ENCODE measurements at places on chromosomes 6 and 20.

GRCh38 chr6:49739423-49739822 is 4.8 kb downstream of the CRISP3 start:
- DNase-seq, result no peak

GRCh38 chr6:63615590-63615989 is 20.0 kb upstream of the PHF3 start:
- no peak for DNase-seq

DNA sequence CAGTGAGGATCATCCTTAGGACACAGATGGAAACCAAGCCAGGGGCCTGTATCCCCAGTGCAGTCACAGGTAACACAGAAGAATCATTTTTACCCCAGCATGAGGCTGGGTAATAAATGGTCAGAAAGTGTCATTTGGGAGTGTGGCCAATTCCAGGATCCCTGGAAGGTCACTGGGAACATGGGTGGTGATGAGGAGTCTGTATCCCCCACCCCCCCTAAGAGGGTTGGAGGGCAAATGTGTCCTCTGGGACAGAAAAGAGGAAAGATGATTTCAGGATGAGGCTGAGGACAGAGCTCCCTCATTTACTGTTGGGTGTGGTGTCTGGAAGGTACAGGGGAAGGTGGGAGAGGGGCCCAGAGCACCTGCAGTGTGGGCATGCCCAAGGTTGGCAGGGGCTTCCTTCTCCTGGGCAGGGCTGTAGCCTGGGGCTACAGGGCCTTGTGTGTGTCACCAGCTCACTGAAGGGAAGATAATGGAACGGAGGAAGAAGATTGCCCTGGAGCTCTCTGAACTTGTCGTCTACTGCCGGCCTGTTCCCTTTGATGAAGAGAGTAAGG is 34.5 kb downstream of the PLCG1 start:
- no peak for DNase-seq

DNA sequence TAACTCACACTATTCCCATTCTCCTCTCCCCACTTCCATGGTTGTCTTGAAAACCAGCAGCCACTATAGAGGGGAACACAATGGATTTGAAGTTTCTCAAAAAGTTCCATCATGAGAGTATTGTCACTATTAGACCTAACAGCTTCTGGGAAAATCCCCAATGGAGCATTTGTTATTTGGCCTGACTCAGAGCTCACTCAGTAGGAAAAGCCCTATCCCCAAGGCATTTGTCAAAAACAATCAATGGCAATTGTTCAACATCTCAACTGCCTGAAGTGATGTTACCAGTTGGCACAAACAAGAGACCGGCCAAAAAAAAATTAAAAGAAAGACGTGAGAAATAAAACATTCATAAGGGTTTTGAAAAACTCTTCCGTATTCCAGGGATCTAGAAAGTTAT is 98.8 kb downstream of the MYLK4 start:
- no peak for DNase-seq

- no peak for DNase-seq
Observed at GRCh38 chr6:169171016-169171415, 82.6 kb downstream of the THBS2 start.

DNA sequence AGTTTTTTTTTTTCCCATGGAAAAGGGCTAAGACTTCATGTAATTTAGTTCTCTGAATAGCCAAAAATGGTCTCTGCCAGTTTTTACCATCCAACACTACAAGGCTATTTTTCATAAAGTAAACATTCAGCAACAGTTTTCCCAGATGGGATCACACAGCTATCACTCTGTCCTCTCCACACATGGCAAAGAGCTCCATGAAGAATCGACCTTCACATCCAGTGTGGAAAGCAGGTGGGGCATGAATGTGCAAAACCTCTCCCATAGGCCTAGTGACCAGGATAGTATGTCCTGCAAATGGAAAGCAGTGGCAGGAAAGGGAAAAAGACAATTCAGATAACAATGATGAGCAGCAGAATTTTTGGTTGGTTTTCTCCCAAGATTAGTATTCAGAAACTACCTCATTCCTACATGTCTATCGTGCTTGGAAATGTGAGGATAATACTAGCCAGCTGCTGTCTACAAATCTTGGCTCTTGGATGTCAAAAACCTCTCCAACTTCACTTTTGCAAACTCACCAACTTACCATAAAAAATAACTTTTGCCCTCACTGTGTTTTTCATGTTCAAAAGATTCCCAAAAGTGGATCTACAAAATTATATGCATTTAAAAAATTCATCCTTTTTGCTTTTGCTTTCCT is 159.7 kb upstream of the MCHR2 start:
- no peak for DNase-seq

GRCh38 chr6:9830808-9831207 is 584.1 kb downstream of the TFAP2A start:
- no peak for DNase-seq

- DNase-seq, result no peak
Observed at GRCh38 chr6:111970426-111970825, 83.5 kb upstream of the CCN6 start.

- DNase-seq, result no peak
Observed at GRCh38 chr6:161850562-161850961, 576.7 kb upstream of the AGPAT4 start.

DNA sequence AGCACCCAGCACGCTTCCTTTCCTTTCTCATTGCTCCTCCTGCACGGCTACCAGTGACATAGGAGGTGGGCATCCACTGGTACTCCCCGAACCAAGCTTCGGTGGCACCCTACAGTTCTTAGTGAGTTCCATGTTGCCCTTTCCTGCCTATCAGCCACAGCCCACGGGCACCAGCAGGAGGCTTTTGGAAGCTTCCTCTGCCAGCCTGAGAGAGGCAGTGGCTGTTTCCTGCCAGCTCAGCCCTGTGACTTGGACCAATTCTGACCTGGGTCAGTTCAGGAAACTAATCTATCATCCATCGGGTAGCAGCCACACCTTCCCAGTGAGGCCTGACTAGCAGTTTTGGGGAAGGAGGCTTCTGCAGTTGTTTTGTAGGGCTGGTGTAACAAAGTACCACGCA is 176.4 kb upstream of the UST start:
- DNase-seq, result no peak

GRCh38 chr20:31790401-31790800 is 28.8 kb upstream of the MYLK2 start:
- DNase-seq, result no peak

DNA sequence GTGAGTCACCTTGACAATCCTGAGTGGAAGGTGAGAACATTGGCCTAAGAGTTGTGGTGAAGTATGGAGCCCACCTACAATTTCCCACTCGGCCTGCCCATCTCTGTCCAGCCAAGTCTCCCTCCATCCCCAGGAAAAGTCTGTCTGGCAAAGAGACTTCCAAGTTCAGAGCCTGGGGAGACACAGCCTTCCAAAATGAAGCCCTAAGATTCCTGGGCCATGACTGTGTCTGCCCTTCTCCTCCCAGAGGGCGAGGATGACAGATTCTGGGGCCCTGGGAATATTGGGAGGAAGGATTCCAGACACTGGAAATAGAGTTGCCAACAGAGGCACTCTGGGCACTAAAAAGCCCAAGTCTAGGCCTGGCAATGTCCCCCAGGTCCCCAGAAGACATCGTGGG is 176.8 kb downstream of the NFATC2 start:
- no peak for DNase-seq

DNA sequence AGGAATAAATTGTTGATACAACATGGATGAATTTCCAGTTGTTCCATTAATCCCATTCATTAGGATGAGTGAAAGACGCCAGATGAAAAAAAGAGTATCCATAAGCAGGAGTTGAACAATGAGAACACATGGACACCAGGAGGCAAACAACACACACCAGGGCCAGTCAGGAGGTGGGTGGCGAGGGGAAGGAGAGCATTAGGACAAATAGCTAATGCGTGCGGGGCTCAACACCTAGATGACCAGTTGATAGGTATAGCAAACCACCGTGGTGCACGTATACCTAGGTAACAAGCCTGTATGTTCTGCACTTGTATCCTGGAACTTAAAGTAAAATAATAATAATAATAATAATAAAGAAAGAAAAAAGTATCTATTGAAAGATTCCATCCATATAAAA is 11.1 kb downstream of the PCED1A start:
- DNase-seq, result no peak

- no peak for DNase-seq
Observed at GRCh38 chr6:142386657-142387056, 84.8 kb downstream of the ADGRG6 start.

DNA sequence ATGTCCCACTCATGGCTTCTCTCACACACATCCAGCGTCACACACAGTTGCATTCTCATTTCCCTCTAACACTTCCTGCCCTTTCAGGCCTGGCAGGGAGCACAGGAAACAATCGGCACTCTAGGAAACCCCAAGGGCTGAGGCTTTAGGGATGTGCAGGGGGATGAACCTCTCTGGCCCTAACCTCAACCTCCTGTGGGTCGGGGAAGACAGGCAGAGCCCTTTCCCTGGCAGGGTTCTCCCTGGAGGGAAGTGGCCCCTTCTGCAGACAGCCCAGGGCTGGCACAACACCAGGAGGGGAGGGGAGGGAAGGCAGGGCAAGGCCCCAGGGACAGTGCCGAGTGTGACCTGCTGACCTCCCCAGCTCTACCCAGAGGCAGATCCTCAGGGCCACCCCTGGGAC is 2.7 kb downstream of the TEAD3 start:
- DNase-seq, result no peak

- no peak for DNase-seq
Observed at GRCh38 chr20:49756241-49756640, 42.6 kb upstream of the B4GALT5 start.

DNA sequence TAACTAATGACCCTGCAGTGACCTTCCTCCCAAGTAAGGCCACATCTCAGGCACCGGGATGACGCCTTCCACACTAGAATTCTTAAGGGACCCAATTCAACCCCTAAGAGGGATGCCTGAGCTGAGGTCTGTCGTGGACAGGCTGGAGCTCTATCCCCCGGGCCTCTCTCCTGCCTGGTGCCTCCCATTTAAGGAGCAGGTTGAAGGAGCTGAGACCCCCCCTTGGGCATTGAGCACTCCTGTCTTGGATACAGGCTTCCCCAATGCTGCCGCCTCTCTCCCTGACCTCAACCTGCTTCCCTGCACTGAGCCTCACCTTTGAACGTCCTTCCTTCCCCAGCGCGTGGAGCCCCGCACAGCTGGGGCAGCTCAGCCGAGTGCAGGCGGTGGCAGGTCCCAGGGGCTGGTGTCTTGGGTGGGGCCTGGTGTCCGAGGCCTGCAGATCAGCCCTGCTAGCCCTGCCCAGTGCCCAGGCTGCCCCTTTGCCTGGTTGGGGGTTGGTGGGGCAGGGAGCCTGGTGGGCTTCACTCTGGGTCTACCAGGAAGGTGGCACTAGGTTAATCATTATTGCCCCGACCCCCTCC is 19.9 kb upstream of the BHLHE23 start:
- DNase-seq, result no peak

GRCh38 chr20:33443512-33444239 is at the start of gene SNTA1:
Gene SNTA1 (minus strand): TSS chr20:33443763. CDS start chr20:33443620, 143 bp downstream.
- DNase-seq, result peak; percentile 17

DNA sequence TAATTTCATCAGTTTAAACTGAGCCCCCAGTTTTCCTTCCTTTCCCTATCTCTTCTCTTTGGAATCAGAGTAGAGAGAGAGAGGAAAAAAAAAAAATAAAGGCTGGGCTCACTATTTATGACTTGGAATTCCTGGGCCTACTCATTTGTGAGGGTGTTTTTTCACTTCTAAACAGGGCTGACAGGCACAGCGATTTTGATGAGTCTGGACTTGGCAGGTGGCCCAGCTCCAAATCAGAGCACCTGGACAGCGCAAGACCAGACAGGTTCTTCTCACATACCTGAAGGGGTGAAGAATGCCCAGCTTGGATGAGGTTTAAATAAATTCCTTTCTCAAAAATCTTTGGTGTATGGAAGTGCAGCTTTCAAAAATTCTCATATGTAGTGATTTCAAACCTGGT is 122.2 kb downstream of the KIF13A start:
- DNase-seq, result no peak

DNA sequence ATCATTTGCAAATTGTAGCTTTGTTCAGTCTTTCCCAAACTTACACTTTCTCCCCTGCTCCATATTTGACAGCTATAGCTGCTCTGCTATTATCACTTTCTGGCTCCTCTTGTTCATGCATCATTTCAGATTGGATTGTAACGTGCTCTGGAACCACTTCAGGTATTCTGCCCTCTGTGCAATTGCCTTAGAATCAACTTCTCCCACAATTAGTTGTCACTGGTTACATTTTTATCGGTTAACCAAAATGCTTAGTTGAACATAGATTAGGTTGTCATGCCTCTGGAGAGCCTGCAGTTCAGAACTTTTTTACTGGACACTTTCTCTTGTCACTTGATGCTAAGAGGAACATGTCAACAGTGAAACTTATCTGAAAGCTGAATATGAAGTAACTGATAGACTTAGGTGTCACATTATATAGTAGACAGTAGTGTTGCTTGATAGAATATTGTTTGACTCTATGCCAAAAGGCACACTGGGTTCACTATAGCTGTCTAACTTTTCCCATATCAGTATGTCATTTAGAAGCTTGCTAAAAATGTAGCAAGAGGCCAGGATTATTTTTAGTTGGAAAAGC is 127.7 kb upstream of the PTPRK start:
- no peak for DNase-seq

GRCh38 chr6:79842376-79843040 is 104.8 kb downstream of the ELOVL4 start:
- no peak for DNase-seq

- DNase-seq, result no peak
Observed at GRCh38 chr6:53641348-53641747, 24.2 kb downstream of the KLHL31 start.

DNA sequence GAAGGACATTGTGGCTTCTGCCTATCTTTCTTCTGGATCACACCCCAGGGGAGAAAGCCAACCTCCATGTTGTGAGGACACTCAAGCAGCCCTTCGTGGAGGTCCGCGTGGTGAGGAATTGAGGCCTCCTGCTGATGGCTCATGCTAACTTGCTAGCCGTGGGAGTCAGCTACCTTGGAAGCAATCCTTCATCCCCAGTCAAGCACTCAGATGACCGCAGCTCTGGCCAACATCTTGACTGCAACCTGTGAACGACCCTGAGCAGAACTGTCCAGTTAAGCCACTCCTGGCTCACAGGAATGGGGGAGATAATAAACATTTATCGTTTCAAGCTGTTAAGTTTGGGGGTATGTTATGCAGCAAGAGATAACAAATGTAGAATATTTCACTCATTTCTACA is 10.9 kb upstream of the CNKSR3 start:
- no peak for DNase-seq

GRCh38 chr6:46773201-46773855 is 19.9 kb upstream of the MEP1A start:
- DNase-seq, result no peak

GRCh38 chr6:10578723-10579122 is 57.6 kb downstream of the GCNT2 start:
- DNase-seq, result no peak

DNA sequence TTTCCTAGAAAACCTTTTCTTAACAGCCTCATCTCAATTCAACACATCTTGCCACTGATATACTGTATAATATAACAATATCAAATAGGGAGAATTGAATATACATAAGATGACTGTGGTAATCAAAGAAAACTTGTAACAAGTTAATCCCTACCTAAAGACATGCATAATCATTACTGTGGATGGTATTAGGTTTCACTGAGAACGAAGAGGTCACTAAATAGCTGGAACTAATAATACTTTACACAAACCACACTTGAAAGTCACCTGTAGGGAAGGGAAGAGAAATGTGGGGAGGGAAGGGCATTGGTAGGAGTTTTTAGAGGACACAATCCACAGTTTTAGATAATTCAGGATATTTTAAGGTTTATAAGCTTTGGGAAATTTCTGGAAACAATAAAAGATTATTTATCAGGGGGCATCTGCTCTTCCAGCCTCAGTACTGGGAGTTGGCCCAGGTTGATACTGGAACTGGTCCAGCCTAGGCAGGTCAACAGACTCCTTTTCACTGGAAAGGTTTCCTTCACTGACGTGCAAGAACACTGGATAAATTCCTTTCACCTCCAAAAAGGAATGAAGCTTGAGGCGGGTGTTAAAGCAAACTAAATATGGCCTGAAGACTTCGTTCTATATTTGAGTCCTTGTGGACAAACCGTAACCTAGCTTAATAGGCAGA is 44.0 kb downstream of the MAP7 start:
- no peak for DNase-seq

Measured in NCI-H2107 (cell line).